ENCODE measurements at places on chromosomes 5 and 9.

GRCh38 chr5:85049020-85049419 is 664.3 kb upstream of the EDIL3 start:
- no peak for DNase-seq

DNA sequence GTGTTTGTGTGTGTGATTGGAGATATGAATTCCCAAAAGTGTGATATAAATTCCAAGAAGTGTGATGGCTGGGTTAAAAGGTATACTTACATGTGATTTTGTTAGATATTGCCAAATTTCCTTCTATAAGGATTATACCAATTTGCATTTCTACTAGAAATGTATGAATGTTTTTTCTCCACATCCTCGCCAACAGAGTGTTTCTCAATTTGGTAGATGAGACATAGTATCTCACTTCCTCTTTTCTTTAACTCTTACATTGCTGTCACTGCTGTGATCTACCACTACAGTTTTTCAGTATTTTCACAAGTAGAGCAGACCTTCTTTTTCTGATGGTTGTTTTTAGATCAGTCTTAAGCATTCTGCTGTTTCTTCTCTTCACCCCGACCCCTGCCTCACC is 111.3 kb downstream of the FER start:
- DNase-seq, result no peak

GRCh38 chr5:142388696-142389095 is 63.9 kb upstream of the SPRY4 start:
- DNase-seq, result no peak

- DNase-seq, result no peak
Observed at GRCh38 chr5:176846335-176847140, 36.2 kb downstream of the UNC5A start.

Data from stimulated activated effector memory CD8-positive, alpha-beta T cell treated with anti-CD3 and anti-CD28 coated beads, Interleukin-12 subunit alpha, Interleukin-12 subunit beta, amount 100 ng/mL, for 72 hours (primary cell).